Smooth muscle cell of the umbilical artery (primary cell): ENCODE measurements at places on chromosomes 13 and 19. TPM values are rescaled to one million over a fixed set of nuclear protein-coding genes. Genes with fewer than 3 reads are reported as not detected.

KANK2 gene
- total RNA-seq: 165 and 167 TPM in 2 replicates

ZNF616 gene
- total RNA-seq: 17.9 and 18.1 TPM in 2 replicates

HSD17B14 gene
- total RNA-seq: 5.5 and 19.0 TPM in 2 replicates

FFAR2 gene
- total RNA-seq: not detected in 2 replicates

YJEFN3 gene
- 0.65 and 0.89 TPM in 2 replicates for total RNA-seq

OXGR1 gene
- not detected in 2 replicates for total RNA-seq

MLLT1 gene
- 5.3 and 7.9 TPM in 2 replicates for total RNA-seq

ZNF177 gene
- 0.97 and 2.1 TPM in 2 replicates for total RNA-seq

RGL3 gene
- total RNA-seq: 0.30 TPM in 1 of 2 replicates, not detected in the other

IGSF23 gene
- total RNA-seq: not detected in 2 replicates

PRR20E gene
- not detected in 2 replicates for total RNA-seq

GRWD1 gene
- 26.1 and 50.7 TPM in 2 replicates for total RNA-seq

SULT2B1 gene
- not detected in 2 replicates for total RNA-seq

LGALS7B gene
- total RNA-seq: not detected in 2 replicates

PRR19 gene
- 0.37 TPM in 1 of 2 replicates, not detected in the other for total RNA-seq

C19orf85 gene
- not detected in 2 replicates for total RNA-seq

GRIN2D gene
- total RNA-seq: 1.5 and 2.5 TPM in 2 replicates

ELAVL3 gene
- not detected in 2 replicates for total RNA-seq

NANOS3 gene
- 0.74 TPM in 1 of 2 replicates, not detected in the other for total RNA-seq

PPP1R37 gene
- 25.8 and 26.7 TPM in 2 replicates for total RNA-seq

SAFB gene
- total RNA-seq: 36.5 and 44.3 TPM in 2 replicates

ALG5 gene
- total RNA-seq: 22.7 and 48.1 TPM in 2 replicates

GRK1 gene
- total RNA-seq: not detected in 2 replicates
